ENCODE measurements at places on chromosomes 1 and 21.

GRCh38 chr1:211641942-211642341 is 33.5 kb downstream of the NEK2 start:
- no peak for DNase-seq

- DNase-seq, result no peak
Observed at GRCh38 chr1:193113258-193113991, 8.2 kb upstream of the GLRX2 start.

DNA sequence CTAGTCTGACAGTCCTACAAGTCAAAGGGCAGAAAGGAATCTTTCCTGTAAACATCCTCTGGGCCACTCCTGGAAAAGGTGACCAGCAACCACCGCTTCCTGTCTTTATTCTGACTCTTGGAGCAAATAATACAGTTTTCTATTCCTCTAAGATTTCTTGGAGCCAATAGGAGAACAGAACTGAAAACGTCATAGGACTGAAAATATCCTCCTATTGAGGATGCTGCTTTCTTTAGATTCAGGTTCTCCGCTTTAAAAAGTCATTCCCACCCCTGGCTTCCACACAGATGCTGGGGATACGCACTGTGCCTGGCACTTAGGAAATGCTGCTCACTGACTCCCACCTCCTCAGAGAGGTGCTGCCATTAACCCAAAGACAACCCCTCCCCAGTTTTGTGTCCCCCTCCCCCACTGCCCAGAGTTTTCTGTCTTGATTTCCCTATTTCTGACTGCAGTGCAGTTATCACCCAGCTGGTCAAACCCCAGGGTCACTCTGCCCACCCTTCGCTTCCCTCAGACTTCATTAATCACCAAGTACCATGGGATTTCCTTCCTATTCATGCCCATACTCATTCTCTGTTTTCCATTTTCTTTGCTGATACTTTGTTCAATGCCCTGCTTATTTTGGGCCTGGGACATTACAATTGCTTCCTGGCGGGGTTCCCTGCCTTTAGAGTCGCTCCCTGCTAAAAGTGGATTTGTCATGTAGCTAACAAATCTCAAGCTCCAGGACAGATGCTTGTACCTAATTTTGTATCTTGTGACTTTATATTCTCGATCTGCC is 82.1 kb upstream of the ARHGAP29 start:
- DNase-seq, result no peak

DNA sequence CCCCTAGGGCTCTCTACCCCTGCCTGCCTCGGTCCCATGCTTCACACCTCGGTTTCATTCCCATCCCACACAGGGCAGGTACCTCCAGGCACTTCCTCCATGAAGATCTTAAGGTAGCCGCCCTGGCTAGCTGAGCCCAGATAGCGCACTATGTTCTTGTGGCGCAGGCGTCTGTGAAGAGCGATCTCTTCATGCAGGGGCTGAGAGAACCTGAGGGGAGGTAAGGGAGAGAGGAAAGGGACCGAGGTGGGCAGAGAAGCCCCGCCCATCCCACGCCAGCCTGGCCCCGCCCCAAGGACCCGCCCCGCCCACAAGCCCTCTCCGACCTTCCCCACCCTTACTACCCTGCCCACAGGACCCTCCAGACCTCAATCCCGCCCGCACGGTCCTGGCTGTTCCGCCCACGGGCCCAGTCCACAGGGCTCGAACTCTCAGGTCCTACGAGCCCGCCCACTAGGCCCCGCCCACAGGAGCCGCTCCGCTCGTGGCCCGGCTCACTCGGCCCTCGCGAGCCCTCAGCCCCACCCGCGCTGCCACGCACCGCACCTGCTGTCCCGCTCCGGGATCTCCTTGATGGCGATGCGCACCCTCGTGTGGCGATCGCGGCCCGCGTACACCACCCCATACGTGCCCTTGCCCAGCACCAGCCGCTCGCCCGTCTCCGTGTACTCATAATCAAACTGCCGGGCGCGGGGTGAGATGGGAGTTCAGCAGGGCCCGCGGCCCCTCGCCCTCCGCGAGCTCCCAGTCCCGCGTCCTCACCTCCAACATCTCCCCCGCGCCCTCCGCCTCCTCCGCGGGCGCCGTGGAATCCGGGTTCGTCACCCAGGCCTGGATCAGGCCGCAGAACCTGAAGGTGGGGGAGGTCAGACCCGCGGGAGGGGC is 6.4 kb downstream of the MAP3K6 start:
- DNase-seq, result peak; percentile 48

DNA sequence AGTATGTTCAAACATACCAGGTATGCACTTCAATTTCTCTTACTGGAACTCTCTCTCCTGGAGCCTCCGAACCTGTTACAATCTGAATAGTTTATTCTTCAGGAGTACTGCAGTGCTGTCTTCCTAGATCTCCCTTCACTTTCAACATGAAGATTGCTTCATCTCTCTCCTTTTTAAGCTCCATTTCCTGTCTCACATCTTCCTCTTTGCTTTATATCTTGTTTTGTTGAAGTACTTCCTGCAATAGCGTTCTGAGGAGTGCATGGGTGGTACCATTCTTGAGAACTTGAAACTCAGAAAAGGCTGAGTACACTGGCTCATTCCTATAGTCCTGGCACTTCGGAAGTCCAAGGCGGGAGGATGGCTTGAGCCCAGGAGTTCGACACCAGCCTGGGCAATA is 15.7 kb upstream of the C1orf146 start:
- no peak for DNase-seq

- no peak for DNase-seq
Observed at GRCh38 chr1:224883091-224883490, 46.4 kb upstream of the DNAH14 start.

- DNase-seq, result no peak
Observed at GRCh38 chr1:183038333-183038866, 15.2 kb downstream of the LAMC1 start.

GRCh38 chr1:156081917-156082308 is 352 bp downstream of the MEX3A start:
- DNase-seq, result no peak

GRCh38 chr1:87426463-87427249 is 98.0 kb downstream of the LMO4 start:
- no peak for DNase-seq

GRCh38 chr1:157008502-157008901 is 37.0 kb downstream of the ARHGEF11 start:
- DNase-seq, result no peak

DNA sequence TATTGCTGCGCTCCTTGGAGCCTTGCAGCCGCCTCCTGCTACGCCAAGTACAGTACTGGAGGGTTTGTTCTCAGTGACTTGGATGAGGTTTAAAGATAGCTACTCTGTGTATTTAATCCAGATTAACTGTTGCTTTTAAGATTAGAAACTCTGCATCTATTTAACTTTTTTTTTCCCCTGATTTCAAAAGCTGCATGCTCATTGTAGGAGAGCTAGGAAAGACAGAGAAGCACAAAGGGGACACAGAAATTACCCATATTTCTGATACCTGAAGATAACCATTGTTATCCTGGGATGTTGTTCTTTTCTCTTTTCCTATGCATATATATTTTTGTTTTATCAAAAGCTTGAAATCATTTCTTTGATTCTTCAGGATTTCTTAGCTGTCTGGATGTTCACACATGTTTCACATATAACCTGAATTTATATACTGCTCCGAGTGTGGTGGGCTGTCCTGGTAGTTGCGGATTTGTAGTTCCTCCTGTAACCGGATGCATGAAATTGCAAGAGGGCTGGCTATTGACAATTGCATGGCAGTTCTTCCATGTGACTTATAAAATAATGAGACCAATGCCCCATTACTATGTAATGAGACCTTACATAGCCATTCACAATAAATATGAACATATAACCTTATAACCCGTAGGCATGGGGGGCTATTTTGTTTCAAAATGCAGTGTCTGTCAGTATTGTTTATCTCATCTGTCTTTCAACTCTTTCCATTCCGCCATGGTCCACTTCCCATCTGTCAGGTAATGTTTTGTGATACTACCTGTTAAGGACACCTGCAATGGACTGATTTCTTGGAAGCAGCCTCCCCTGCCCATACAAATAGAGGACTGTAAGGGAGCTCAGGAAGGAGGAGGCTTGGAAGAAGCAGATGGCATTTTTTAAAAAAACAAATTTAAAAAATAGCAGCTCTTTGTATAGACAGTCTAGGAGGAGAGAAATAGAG is 1.4 kb downstream of the RAVER2 start:
- no peak for DNase-seq

DNA sequence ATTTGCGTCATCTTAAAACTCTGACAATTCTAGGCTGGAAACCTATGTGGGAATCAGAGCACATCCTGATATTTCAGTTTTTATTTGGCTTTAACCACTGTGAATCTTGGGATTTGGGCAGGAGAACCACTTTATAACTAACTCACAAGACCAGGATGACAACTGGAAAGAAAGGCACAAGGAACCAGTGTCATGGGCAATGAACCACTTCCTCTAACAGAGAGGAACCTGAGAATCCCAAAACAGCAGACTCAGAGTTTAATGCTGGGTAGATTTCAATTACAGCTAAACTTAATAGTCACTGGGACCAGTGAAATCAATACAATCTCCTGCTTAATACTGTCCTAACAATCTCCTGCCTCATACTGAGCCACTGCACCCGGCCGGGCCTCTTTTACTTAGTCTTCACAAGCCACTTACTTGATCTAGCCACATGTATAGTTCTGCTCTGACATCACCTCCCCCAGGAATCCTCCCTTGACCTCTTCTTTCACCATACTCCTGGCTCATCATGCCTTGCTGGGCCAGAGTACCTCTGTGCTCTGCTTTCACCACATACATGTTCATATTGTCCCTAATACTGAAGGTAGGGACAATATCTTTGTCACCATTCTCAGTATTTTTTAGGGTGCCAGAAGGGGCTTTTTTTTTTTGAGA is 20.2 kb upstream of the SLFNL1 start:
- no peak for DNase-seq

DNA sequence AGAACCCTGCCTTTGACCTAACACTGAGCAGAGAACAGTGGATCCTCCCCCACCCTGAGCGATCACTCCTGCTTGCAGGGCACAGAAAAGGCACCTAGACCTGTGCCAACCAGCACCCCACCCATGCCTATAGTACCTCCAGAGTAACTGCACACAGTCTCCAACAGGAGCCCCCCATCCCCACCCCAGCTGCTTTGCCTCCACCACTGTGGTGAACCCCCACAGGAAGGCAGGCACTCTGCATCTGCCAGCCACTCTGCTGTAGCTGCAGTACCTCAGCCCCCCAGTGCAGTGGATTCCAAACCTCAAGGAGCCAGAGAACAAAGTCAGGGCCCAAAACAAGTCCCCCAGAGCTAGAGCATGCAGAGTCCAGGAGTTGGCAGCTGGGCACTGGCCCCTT is 10.7 kb downstream of the SPATC1L start:
- DNase-seq, result no peak
